CD4-positive, alpha-beta T cell treated with Interleukin-4 for 1 hour (primary cell): ENCODE measurements at places on chromosomes 5 and 9.

DNA sequence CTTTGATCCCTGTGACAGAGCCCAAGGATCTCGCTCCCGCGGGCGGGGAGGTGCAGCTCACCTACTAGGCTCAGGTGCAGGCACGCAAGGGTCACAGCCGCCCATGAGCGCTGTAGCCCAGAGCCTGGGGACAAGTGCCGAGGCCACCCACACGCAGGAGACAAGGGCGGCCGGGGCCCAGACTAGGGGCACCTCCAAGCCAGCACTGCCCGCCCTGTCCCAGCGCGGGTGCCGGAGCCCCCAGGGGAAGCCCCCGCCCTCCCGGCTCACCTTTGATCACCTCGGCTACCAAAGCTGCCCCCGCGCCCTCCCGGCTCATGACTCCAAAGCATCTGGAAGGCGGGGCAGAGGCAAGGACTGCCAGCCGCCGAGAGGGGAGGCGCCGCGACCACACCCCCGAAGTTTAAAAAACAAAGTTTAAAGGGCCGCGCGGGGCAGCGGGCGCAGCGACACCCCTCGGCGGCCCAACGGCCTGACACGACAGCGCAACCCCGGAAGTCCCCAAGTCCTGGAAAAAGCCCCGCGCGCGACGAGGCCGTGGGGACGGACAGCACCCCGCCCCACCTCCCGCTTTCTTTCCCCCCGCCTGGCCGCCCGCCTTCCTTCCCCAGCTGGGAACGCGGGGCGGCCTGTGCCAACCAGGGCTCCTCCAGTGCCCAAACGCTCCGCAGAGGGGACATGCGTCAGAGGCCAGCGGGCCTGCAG, 53.0 kb downstream of the CDC14B start:
- DNase-seq, result peak; percentile 79

DNA sequence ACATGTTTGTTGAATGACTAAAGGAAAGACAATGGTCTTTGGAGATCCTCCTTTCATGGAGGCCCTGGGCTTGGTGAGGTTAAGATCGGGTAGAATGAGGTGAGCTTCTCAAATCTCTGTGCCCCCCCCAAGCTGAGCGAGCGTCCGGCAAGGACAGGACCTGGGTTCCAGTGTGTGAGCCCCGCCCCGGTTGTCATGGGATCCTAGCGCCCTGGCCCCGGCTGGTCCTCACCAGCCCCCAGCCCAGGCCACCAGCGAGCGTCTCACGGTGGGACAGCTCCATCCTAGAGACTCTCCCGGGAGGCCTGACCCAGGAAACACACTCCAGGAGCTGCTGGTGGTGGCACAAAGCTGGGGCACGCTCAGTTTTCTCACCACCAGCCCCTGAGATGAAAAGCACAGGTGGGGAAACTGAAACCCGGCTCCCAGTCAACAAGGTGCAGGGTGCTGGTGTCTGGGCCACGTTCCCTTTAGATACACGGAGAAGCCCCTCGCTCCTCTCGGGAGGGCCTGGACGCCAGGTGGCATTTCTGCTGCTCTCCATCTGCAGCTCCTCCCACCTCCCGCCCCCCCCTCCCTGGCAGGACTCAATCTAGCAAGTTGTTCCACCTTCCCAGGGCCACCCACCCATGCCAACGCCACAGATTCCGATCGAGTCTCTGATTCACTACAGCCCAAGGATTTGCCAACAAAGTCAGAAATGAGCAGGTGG, 131.3 kb upstream of the PPP1R26 start:
- no peak for DNase-seq

- DNase-seq, result no peak
These were observed 65.6 kb upstream of the MAP1B start for GRCh38 chr5:72041654-72042053.

- DNase-seq, result no peak
These were observed 38.6 kb downstream of the ELOVL7 start for GRCh38 chr5:60805463-60805862.

GRCh38 chr5:129506950-129507349, 46.9 kb downstream of the ADAMTS19 start:
- no peak for DNase-seq

DNA sequence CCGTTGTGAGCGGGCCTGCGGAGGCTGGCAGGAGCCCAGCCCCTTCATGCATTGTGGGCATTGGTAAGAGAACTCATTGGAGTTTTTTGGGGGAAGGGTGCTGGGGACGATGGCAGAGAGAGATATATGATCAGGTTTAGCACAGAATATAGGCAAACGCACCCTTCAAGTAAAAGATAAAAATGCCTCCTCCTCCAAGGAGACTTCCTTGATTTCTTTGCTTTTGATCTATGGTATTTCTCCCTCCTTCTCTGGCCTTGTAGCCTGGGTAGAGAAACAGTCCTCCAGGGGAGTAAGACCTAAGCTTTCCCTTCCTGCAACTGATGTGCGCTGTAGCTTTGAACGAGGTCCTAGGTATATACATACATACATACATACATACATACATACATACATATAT, 960 bp upstream of the PPARGC1B start:
- DNase-seq, result no peak

DNA sequence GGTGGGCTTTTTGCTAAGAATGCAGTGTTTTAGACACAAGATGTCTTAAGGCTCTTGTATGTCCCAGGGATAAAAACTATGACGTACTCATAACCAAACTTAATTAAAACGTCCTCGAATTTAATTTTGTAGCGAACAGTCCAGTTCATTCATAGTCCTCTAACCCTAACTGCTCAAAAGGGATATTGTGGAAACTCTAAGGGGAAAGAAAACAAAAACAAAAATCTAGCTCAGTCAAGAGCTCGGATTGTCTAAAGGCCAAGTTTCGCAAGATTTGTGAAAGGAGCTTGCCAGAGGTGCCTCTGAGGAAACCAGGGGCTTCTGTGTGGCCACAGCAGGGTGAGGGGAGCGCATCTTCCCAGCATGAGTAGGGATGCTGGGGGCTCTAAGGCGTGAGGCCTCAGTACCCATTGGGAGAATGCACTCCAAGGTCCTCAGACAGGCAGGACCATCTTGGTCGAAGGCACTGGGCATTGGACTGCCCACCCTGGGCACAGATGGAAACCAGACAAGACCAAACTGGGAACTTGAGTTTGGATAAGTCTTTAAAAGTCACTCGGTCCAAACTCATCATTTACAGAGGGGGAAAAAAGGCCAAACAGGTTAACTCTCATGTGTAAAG, 71.8 kb downstream of the PRRT1B start:
- no peak for DNase-seq

GRCh38 chr9:94083384-94083783, 880 bp upstream of the PTPDC1 start:
- DNase-seq, result no peak

GRCh38 chr9:88476491-88477271, 58.3 kb upstream of the NXNL2 start:
- no peak for DNase-seq

- no peak for DNase-seq
These were observed 3.6 kb upstream of the RGS7BP start for GRCh38 chr5:64502196-64502595.
